Hippocampal formation (tissue), 2 donors: ENCODE measurements at places on chromosomes 3 and 15.

DNA sequence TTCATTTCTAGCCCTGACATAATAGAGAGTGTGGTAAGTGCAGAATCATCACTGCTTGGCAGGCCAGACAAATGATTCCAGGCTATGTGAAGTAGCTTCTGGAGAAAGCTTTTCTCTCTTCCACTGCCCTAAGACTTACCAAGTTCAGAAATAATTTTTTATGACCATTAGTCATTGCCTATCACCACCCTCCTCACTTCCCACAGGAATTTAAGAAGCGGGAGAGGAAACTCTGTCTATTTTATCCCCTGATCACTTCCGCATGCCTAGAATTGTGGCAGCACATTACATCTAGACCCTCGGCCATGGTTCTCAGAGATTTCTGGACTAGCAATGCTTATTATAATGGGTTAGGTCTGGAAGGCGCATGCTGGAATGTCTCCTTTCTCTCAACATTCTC is 397.8 kb upstream of the NR2F2 start:
- DNase-seq, result no peak

GRCh38 chr3:154275292-154275691 is 49.0 kb downstream of the DHX36 start:
- DNase-seq, result no peak

- DNase-seq, result no peak
Observed at GRCh38 chr15:95664450-95664849, 666.0 kb upstream of the NR2F2 start.

GRCh38 chr3:52873433-52874159 is 23.8 kb downstream of the STIMATE start:
- no peak for DNase-seq

- no peak for DNase-seq
Observed at GRCh38 chr3:46383951-46384330, 13.2 kb downstream of the CCR5 start.

- DNase-seq, result peak; percentile 56
Observed at GRCh38 chr3:51682079-51682478, 11.0 kb downstream of the TEX264 start.

DNA sequence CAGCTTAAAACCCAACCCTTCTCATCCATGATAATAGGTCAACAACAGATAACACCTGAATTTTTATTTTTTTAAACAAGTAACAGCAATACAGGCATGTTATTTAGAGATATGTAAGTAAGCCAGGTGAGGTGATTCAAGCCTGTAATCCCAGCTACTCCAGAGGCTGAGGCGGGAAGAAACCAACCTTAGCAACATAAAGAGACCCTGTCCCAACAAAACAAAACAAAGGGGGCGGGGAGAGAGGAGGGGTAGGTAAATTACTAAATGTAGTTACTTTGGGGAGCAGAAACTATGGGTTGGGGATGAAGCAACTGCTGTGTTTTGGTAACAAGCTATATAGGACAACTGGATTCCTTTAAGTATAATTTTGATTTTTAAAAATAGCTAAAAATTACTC is 47.0 kb downstream of the GNB4 start:
- DNase-seq, result no peak

DNA sequence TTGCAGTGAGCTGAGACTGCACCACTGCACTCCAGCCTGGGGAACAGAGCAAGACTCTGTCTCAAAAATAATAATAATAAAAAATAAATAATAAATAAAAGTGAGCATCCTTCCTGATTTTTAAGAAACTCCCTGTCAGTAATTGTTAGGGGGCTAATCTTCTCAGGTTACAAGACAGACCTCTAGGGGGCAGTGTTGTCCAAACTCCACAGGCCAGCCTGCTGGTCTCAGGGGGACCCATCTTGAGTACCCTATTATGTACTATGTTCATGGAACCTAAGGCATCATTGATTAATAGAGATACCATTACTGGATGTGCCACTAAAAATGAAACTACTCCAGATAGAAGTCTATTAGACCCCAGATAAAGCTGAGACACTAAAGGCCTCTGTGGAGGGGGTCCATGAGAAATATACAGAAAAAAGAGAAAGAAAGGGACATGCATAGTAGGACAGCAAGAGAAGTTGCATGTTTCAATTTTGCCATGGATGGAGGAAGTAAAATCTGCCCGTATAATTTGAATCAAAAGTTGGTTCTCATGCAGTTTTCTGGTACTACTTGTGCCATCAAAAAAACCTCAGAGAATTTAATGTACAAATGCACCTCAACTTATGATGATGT is 85.5 kb upstream of the CDV3 start:
- DNase-seq, result no peak

DNA sequence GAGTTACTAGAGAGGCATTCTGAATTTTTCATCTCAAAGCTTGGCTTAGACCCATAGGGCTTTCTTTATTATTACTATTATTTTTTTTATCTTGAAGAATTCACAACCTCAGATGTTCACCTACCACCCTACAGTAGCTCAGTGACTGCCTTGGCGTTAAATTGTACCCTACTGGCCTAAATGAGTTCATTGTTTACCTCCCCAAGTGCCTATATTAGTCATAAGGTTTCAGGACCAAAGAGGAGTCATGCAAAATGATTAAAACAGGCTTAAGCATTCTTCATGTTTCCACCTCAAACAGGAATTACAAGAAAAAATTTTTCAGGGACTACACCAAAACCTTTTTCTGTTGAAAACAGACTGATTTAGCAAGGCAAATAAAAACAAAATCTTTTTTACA is 751.5 kb downstream of the SQOR start:
- no peak for DNase-seq

GRCh38 chr3:178392511-178392926 is 143.7 kb upstream of the KCNMB2 start:
- no peak for DNase-seq

- DNase-seq, result no peak
Observed at GRCh38 chr3:15918988-15919387, 121.2 kb upstream of the ANKRD28 start.

- DNase-seq, result no peak
Observed at GRCh38 chr3:130950641-130951040, 56.8 kb downstream of the ATP2C1 start.

- DNase-seq, result no peak
Observed at GRCh38 chr15:89472785-89473256, 23.6 kb downstream of the RHCG start.

DNA sequence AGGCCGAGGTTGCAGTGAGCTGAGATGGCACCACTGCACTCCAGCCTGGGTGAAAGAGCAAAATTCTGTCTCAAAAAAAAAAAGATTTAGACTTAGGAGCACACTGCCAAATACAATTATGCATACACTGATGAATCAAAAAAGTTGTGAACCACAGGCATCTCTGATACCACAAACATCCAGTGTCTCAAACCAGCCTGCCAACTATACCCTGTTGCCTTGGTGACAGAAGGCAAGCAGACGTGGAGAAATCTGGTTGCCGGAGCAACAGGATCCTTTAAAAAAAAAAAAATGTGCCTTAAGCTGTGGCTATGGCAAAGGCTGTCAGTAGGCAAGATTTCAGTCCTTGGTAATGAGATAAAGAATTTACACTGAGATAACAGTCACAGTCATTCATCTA is 202.3 kb downstream of the NEK10 start:
- DNase-seq, result no peak

DNA sequence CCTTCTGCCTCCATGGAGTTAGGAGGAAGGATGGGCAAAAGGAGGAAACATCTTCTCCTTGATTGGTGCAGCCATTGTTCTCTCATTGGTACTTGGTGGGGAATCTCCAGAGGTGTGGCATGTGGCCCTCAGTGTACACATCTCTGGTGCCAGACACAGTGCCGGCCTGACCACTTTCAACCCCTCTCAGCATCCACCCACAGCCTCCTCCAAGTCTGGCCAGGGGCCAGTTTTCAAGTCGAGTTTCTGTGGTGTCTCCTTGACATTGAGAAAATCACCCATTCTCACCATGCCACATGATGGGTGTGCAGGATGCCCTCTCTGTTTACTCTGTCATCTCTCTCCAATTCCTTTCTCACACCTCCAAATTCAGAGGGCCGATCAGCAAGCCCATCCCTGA is 12.8 kb upstream of the FSIP1 start:
- DNase-seq, result no peak

DNA sequence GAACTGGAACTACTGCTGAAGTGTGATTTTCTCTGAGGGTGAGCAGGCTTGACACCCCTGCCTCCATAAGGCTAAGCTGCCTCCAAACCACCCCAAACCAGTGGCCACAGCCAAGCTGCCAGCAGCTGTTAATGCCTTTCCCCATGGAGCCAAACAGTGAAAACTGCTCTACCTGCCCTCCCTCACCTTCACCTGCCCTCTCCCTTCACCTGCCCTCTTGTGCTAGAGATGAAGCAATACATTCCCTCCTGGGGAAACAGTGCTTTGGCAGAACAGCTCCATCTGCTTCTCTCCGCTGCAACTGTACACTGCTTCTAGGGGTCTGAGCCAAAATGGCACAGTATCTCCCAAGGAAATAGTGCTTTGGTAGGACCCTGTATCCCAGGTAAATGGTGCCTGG is 374.1 kb downstream of the FHIT start:
- no peak for DNase-seq

GRCh38 chr3:8279476-8279875 is 222.1 kb upstream of the LMCD1 start:
- no peak for DNase-seq

GRCh38 chr3:41792806-41793205 is 169.1 kb downstream of the ULK4 start:
- DNase-seq, result no peak

GRCh38 chr3:152038490-152038889 is 165.0 kb downstream of the SUCNR1 start:
- no peak for DNase-seq

- DNase-seq, result peak; percentile 67
Observed at GRCh38 chr3:42080453-42080872, 10.7 kb upstream of the TRAK1 start.

GRCh38 chr15:81337713-81338157 is 13.8 kb upstream of the STARD5 start:
- no peak for DNase-seq

- no peak for DNase-seq
Observed at GRCh38 chr15:54150255-54150654, 172.0 kb downstream of the UNC13C start.

DNA sequence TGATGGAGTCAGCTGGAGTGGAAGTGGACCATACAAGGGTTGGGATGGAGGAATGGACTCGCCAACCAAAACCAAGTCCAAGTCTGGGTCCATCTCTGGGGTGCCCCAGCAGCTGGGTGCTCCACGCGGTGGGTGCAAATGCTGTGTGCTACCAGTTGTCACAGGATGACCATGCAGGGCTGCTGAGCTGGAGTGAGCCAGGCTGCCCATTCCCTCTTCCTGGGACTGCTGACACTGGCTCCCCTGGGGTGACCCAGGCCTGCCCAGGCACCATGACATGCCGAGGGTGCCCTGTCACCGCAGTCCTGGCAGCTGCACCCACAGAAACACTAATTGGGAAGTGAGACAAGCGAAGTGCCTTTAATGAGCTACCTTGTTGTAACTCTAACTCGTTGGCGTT is 140.2 kb downstream of the TPRA1 start:
- no peak for DNase-seq

GRCh38 chr3:146625186-146625775 is 20.1 kb upstream of the PLSCR5 start:
- no peak for DNase-seq

DNA sequence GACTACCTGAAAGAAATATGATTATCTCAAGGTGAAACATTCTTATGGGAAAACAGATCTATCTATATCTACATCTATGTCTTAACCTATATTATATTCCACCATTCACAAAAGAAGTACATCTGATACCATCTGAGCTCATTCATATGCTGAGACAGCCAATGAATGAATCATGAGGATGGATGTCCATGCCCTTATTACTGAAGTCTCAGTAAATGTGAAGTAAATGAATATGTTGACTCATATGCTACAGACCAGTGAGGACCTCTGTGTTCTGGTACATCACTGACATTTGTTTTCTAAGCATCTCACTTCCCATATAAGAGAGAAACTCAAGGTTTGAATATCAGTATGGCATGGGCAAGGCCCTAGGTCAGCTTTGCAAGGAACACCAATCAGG is 311.2 kb upstream of the TMC3 start:
- DNase-seq, result no peak

DNA sequence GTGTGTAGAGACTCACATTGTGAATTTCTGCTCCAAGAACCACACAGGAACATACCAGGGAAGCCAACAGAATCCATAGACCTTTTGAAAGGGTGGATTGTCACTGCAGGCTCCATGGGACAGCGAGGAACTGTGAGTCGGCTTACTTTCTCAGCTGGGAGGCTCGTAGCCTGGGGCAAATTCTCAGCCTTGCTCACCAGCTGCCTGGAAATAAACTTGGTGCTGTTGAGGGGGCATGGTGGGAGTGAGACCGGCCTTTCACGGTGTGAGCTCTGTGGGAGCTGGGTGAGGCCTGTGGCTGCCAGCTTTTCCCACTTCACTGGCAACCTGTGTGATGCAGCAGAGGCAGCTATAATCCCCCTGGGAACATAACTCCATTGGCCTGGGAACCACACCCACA is 146.6 kb upstream of the P2RY1 start:
- DNase-seq, result no peak

DNA sequence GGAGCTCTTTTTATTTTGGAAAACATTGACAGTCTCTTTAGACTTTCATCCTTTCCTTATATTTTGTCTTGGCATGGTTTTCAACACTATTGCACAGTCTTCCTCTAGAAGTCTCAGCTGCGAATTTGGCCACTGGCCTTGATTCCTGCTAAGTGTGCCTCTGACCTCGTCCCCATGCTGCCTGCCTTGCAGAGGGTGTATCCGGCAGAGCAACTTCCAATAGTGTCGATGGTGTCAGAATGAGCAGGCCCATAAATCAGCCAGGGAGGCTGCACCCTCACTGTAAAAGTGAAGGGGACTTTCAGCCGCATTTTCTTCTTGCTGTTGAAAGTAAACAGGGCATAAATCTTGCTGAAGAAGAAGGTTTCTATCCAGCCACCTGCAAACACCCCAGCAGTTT is 336.7 kb upstream of the TRIM42 start:
- no peak for DNase-seq

GRCh38 chr3:152729906-152730305 is 105.0 kb upstream of the P2RY1 start:
- no peak for DNase-seq

DNA sequence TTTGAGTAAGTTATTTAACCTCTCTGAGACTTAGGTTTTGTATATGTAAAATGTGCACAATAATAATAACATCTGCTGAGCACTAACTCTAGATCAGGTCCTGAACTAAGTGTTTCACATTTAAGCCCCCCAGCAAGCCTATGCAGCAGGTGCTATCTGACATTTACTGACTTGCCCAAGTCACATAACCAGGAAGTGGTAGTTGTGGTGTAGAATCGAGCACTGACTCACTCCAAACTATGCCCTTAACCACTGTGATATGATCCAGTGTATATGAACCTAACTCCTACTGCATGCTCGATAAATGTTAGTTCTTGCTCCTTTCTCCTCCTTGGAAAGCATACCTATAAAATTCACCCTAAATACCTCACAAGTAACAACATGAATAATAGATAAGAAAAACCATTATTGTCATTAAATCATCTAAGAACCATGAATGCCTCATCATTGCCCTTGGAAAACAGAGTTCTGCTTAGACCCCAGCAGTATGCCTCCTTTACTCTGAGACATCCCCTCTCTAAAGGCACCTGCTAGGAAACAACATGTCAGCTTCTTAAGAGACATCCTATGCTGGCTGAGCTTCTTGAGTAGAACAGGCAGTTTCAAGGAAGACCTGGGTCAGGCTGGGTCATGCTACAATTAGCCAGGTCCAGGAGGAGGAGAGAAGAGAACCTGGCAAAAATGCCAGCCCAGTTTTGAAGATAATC is 3.0 kb upstream of the SHC4 start:
- no peak for DNase-seq

GRCh38 chr15:73927476-73928240 is 1.4 kb downstream of the LOXL1 start:
- DNase-seq, result no peak

- no peak for DNase-seq
Observed at GRCh38 chr3:43616034-43616433, 5.8 kb downstream of the ANO10 start.
